ENCODE measurements at places on chromosomes 2 and 18.

DNA sequence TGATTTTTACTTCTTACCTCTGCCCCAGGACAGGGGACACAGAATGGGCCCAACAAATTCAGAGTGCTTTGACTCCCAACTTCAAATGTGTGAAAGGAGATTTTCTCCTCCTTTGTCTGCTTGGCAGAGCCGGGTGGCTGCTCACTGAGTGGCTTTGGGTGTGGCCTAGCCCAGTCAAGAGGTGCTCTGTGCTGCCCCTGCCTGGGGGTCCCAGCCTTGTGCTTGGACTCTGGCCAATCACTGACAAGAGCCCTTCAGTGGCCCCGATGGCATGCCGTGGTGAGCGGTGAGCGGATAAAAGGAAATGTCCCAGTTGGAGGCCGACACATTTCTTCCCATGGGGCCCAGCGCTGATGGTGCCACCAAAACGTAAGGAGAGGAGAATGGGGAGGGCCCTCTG is 259.2 kb downstream of the CELF4 start:
- DNase-seq = no peak

DNA sequence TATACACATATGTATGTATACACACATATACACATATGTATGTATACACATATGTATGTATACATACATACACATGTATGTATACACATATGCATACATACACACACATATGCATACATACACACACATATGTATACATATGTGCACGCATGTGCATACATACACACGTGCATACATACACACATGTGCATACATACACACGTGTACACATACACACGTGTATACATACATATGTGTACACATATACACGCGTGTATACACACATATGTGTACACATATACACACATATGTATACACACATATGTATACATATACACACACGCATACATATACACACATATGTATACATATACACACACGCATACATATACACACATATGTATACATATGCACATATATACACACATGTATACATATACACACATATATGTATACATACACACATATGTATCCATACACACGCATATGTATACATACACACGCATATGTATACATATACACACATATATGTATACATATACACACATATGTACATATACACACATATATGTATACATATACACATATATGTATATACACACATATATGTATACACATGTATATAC is 21.5 kb downstream of the NABP1 start:
- DNase-seq = no peak

- no peak for DNase-seq
These were observed 8.4 kb downstream of the HOXD3 start for GRCh38 chr2:176165370-176166050.

GRCh38 chr2:37644191-37644590 is 27.3 kb downstream of the CDC42EP3 start:
- no peak for DNase-seq

DNA sequence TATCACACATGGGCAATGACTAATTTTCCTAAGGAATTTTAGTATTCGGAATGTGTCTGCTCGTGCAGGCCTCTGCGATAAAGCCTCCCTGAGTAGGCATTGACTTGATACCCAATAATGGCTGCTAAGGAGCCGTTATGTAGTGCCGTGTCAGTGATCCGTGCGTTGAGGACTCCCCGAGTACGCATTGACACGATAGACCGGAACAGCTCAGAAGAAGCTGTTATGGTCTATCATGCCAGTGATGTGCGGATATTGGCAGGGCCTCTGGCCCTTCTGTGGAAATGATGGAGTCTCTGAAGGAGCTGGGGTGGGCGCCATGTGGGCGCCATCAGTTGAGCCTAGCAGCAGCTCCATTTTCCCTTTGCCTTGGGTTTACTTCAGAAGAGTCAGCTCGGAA is 29.1 kb downstream of the ZEB2 start:
- no peak for DNase-seq

- DNase-seq = no peak
These were observed 198.9 kb downstream of the BCL2 start for GRCh38 chr18:63120620-63121019.

DNA sequence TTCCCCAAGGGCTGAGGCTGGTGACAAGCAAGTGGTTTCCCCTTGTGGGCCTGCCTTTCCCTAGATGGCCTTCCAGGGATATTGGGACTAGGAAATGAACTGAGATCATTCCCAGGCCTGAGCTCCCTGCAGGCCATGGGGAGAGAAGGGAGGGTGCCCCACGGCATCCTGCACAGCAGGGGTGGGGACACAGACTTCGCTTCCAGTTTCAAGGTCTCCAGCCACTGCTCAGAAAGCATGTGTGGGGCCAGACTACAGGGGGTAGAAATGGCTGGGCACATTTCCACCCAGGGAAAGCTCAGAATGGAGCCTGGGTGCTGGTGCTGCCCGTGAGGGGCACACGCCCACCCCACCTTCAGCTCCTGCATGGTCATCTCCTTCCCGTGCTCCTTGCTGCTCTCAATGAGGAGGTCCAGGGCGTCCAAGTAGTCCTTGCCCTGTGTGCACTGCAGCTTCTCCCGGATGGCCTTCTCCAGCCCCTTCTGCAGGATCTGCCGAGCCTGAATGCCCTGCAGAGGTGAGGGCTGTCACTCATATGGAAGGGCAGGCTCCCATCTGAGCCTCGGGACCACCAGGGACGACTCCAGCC is 13.2 kb downstream of the CYP26B1 start:
- no peak for DNase-seq

DNA sequence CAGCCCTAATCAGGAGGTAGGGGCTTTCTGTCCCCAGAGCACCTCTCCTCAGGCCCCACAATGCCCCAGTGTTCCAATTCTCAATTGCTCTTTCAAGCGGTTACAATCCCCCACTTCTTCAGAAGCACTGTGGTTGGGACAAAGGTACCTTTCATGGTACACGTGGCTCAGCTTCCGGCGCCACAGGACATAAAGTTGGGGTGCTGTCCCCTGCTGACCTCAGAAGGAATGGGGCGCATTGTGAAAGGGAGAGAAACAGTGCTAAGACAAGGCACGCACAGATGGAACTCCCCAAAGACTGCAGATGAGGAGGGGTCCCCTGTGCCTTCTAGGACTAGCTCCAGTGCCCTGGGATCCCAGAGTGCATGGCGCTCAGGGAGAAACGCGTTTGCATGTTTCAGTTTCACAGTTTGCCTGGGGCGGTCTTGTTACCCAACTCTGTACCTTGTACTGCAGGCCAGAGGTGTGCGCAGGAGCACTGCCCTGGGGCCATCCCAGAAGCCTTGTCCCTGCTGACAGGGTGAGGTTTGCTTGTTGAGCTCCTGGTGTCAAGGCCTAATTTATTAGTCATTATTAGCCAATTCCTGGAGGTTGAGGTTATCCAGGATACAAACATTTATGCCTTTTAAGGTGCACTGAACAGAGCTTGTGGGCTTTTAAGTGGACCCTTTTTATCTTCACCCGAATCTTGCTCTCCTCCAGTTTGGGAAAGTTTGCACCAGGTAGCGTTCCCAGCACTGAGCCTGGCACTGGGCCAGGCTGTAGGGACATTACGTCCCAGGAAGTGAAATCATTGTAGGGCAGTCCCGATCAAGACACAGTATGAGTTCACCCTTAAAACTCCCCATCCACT is 7.6 kb downstream of the CNDP1 start:
- DNase-seq = no peak

DNA sequence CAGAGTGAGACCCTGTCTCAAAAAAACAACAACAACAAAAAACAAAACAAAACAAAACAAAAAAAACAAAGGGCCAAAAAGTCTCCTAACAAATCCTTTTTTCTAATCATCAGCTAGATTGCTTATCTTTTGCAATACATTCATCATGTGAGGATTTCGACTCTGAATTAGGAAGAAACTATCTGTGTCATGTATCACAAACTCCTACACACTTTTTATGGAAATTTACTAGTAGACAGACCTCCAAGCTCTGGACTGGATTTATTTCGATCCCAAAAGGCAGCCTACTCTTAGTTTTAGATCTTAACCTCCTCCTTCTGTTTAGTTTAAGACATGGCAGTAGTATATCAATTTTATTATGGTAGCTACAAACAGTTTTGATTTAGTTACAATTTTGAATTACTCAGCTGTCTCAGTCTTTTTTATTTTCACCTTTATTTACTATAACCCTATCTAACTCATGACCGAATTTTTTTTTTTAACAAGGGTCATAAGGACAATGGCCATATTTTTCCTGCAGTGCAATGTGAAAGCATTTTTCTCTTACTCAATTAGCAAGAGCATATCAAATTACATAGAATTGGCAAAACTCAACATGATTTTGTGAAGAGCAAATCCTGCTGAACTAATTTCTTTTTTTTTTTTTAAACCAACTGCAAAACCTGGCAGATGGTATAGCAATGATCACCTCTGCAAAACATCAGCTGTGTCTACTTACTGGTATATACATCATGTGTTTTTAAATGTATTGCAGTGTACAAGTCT is 10.7 kb upstream of the CCDC88A start:
- no peak for DNase-seq

- no peak for DNase-seq
These were observed 416.5 kb upstream of the GYPC start for GRCh38 chr2:126239320-126239955.

DNA sequence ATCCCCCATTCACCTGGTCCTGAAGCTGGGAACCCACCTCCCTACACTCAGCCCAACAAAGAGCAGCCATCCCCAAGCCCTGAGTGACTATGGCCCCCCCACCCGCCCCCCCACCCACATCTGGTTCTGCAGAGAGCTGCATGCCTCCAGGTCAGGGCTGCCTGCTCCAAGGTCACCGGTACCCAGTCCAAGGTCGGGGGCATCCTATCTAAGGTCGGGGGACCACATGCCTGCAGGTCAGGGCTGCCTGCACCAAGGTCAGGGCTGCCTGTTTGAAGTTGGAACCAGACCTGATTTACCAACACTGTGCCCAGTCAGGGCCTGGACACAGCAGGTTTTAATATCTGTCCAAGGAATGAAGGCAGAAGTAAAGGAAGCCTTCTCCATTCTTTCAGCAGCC is 66.1 kb upstream of the GPC1 start:
- no peak for DNase-seq

DNA sequence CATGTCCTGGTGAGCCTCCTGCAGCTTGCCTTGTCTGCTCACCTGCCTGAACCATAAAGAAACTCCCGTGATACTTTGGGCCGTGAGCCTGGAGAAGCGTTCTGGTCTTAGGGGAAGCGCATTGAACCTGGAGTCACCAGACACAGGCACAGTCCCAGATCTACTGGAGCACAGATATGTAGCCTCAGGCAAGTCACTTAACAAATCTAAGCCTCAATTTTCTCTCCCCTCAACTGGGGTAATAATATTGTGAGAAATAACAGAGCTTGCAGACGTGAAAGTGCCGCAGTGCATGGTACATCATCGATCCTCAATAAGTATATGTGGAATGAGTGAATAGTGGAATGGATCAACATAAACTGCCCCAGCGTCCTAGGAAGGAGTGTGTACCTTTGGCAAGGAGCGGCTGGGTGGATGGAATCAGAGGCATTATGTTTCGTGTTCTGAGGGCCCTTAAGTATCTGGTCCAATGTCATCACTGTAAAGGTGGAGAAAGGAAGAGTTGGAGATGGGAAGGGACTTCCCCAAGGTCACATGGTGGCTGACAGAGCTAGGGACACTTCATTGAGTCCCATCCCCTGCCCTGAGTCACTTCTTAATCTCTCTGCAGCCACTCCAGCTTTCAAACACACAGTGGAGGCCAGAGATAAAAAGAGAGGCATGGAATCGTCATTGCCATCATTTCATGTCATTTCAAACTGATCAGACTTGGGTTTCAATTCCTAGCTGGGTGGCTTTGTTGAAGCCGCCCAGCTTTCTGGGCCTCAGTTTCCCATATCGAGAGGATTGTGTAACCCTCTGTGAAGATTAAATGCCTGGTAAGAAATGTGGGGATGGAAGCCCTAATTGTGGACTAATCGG is 172.4 kb downstream of the DDX1 start:
- DNase-seq = no peak

GRCh38 chr2:26925100-26925791 is 45.2 kb upstream of the MAPRE3 start:
- no peak for DNase-seq

GRCh38 chr2:200839513-200839912 is 24.9 kb downstream of the CLK1 start:
- no peak for DNase-seq

- DNase-seq = no peak
These were observed 17.0 kb downstream of the CDC42EP3 start for GRCh38 chr2:37654419-37654818.

DNA sequence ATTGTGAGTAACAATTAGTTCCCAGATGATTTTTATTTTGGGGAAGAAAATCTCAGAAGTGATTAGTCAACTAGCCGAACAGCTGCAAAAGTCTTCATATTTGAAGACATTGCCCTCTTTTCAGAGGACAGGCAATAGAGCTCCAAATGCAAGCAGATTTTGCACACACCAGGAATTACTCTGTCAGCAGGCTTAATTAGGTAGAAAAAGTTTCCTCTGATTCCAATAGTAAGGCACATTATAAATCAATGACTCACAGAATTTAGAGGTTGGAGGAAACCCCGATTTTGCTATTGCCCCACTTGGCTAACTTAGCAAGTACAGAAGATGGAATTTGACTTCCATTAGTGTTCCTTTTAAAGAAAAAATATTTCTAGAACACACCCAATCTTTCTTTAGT is 30.7 kb upstream of the SCN1A start:
- no peak for DNase-seq

DNA sequence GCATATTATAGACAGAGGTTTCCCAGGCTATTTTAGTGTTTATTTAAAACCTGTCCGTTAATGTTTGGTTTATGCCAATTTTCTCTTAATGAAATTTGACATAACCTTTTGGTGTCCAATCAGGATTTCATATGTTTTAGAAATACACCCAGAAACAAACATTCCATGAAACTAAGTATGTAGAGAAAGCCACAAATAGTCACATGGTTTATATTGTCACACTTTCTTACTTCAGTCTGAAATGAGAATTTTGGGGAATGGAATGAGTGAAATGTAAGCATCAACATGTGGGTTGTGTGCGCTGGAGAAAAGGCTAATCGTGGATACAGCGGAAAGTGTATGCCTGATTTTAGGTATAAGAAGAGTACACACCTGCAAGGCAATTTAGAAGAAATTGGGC is 277.0 kb upstream of the RAB12 start:
- DNase-seq = no peak

- no peak for DNase-seq
These were observed 725 bp upstream of the ANKRD53 start for GRCh38 chr2:70977605-70978205.

DNA sequence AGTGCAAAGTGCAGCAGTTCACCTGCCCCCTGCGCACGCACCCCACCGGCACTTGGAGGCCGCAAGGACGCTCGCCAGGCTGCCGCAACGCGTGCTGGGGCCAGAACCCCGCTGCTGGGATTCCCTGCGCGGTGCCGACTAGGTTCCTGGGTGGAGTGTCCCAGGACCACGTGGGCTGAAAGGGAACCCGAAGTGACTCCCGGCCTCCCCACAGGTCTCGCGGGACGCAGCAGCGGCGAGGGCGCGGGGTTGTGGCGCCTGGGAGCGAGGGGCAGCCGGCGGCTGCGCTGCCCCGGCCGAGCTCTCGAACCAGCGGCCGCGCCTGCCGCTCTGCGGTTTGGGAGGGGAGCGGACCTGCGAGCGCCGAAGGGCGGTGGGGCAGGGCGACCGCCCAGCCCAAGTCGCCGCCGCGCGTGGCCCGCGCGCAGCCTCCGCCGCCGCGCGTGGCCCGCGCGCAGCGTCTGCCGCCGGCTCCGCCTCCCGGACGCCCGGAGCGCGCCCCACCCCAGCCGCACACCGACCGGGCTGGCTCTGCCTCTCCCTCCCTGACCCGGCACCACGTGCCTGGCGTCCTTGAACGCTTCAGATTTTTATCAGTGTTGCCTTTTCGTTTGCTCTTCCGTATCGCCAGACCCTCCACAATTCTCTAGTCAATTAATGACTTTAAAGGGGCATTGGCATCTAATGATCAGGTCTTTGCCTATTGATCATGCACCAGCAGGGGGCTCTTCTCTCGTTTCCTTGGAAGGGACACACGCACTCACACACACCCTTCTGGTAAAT is at the start of gene FTCDNL1:
Gene FTCDNL1 (minus strand): TSS at position 475 of the 783 bp plus-strand sequence. CDS start 2,230 bp downstream, outside the sequence.
- DNase-seq = no peak
